Hepatocyte (in vitro differentiated cells): ENCODE measurements at places on chromosomes 1 and 21. TPM values are rescaled to one million over a fixed set of nuclear protein-coding genes. Genes with fewer than 3 reads are reported as not detected.
A peak's percentile ranks its signal among the peaks of the same experiment; 100 is the strongest.

Gene SMPDL3B
- polyA plus RNA-seq = 11.2 and 16.2 TPM in 2 replicates

DNA sequence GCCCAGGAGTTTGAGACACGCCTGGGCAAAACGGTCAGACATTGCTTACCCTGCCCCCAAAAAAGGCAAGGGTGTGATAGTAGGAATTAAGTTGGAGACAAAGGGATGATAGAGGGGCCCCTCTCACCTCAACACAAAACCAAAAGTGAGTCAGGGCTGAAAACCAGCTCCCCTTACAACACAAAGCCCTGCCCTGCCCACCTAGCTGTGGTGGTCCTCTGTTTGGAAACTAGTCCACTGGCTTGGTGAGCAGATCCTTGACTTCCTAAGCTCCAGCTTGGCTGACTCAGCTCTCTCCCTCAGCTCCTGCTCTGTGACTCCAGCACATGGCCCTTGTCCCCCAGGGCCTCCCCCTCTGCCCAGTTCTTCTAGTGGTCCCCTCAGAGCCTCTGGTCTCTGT is 603.8 kb downstream of the PTPRC start:
- no peak for DNase-seq

- peak; percentile 54 for DNase-seq
Measured at GRCh38 chr1:31795801-31796621, 19.8 kb downstream of the SPOCD1 start.

Gene COL24A1
- polyA plus RNA-seq = 2.4 and 3.2 TPM in 2 replicates

DNA sequence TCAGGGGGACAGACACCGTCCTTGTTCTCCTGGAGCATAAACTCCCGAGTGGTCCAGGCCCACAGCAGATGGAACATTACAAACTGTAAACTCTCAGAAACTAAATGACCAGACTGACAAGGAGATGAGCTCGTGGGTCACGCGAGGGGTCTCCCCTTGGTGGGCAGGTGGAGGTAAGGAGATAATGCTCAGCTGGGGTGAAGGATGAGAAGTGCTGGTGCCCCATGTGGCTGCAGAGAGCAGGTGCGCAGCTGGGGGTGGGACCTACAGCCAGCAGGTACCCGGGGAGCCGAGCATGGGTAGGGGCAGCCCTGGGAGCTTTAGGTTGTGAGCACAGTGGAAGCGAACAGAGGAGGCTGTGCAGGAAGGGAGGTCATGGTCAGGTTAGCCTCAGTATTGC is 40.1 kb downstream of the AJAP1 start:
- no peak for DNase-seq
